H4 (cell line): ENCODE measurements at places on chromosomes 3 and 15.

DNA sequence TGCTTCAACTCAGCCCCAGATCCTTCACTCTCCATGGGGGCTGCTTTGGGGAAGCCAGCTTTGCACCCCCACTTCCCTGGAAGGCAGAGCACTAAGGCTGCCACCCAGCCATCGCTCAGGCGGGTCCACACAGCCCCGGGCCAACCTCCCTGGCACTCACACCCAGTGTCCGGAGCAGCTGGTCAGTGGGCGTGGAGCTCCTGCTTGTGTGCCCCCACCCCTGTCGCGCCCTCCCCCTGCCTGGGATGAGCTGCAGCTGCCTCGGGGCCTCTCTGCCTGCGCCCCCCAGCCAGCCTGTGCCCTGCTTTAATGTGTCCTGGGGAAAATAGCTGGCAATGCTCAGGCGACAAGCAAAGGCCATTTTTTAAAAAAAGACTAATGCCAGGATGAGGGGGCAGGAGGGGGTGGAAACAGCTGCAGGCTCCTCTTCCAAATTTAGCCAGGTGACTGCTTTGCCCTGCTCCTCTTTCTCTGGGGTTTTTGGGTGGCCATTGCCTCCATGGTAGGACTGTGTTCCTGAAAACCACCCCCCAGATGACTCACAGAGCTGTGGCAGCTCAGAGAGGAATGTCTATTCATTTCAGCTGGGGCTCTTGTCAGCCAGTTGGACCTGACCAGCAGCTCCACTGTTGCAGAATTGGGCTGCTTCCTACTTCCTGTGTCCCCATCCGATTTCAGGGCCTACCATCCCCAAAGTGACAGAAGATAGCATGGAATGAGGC is 65.0 kb downstream of the CEMIP start:
- no peak for DNase-seq

- DNase-seq, result peak; percentile 75
These were observed 237.8 kb upstream of the UBE2E1 start for GRCh38 chr3:23567917-23568316.

GRCh38 chr3:157098823-157099185 is 61.1 kb downstream of the CCNL1 start:
- no peak for DNase-seq

- DNase-seq, result peak; percentile 88
These were observed 36.5 kb upstream of the UACA start for GRCh38 chr15:70799667-70800450.

- DNase-seq, result no peak
These were observed 98.4 kb upstream of the LINGO1 start for GRCh38 chr15:77731067-77731466.

DNA sequence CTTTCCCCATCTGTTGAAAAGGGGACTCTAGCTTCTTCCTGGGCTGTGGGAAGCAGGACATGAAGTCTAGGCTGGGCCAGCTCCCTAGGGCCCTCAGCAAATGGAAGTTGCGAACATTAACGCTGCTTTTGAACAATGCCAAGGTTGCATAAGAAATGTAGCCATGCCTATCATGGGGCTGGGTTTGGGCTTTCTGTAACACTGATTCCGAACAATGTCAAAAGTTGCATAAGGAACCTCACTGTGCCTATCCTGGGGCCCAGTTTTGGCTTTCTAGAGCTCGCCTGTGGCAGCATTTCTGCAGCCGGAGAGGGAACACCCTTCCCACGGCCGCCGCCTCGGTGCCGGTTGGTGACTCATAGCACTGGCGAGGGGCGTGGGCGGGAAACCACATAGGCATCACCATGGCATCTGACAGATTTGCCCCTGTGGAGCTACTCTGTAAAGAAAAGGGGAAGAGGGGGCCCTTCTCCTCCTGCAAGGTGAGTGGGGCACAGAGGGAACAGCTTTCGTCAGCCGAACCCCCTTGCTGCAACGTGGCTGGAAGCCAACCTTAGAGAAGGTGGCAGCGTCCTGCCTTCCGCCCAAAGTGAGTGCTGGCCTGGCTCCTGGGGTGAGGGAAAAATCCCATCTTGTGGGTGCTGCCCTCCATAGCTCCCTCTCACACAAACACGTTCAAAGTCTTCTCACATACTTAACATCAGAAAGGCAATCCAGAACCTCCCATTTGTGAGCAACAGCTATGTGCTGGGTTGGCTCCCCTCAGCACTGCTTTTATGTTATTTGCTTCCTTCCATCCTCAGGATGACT is 46.6 kb upstream of the ATP2B2 start:
- peak; percentile 78 for DNase-seq

DNA sequence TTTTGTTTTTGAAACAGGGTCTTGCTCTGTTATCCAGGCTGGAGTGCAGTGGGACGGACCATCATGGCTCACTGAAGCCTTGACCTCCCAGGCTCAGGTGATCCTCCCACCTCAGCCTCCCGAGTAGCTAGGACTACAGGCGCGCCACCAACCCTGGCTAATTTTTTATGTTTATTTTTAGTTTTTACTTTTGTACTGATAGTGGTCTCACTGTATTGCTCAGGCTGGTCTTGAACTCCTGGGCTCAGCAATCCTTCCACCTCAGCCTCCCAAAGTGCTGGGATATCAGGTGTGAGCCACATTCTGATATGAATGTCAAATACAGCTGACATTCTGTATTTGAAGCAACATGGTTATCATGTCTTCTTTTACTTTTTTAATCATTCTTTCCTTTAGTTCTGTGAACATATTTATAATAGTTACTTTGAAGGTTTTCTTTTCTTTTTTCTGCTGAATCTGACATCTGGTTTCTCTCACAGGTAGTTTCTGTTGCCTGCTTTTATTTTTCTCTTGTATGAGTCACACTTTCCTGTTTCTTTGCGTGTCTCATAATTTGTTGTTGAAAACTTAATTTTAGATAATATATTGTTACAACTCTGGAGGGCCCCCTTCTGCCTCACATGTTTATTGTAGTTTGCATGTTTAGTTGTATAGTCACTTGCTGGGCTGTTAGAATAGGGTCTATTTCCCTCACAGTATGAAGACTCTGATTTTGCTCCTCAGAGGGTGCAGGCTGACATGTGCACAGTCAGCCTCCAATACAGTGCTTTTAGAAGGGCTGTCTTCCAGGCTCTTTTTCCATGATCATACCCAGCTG is 8.4 kb upstream of the CNTN4 start:
- DNase-seq, result no peak

GRCh38 chr15:22786868-22787698 is 639 bp downstream of the NIPA1 start:
- no peak for DNase-seq

GRCh38 chr15:22861161-22861560 is 22.7 kb downstream of the NIPA2 start:
- DNase-seq, result no peak

GRCh38 chr15:35311615-35312014 is 226.5 kb upstream of the NANOGP8 start:
- DNase-seq, result no peak

DNA sequence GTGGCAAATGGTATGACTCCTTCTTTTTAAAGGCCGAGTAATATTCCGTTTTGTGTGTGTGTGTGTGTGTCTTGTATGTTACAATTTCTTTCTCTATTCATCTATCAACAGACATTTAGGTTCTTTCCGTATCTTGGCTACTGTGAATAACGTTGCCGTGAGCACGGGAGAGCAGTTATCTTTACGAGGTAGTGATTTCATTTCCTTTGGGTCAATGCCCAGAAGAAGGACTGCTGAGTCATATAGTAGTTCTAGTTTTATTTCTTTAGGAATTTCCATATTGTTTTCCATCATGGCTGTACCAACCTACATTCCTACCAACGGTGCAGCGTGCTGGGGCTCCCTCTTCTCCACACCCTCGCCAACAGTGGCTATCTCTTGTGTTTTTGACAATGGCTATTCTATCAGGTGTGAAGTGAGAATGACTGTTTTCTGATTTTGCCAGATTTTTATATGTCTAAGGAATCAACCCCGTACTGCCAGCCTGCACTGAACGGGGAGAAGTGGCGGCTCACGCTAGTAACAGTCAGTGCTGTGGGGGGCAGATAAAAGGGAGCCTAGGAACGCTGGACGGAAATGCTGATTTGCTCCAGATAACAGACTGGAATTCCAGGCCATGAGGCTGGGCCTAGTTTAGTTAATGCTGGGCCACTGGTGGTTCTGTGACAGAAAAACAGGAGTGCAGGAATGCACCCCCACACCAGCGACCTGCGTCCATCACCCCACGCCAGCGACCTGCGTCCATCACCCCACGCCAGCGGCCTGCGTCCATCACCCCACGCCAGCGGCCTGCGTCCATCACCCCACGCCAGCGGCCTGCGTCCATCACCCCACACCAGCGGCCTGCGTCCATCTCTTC is 168.1 kb downstream of the XXYLT1 start:
- peak; percentile 98 for DNase-seq

- DNase-seq, result no peak
These were observed 117.9 kb downstream of the TLE3 start for GRCh38 chr15:69979783-69980182.

- peak; percentile 20 for DNase-seq
These were observed 188.6 kb downstream of the CHL1 start for GRCh38 chr3:385151-385550.

- DNase-seq, result peak; percentile 35
These were observed 24.6 kb downstream of the ACSBG1 start for GRCh38 chr15:78209646-78210348.

GRCh38 chr15:91634179-91634578 is 219.3 kb upstream of the SLCO3A1 start:
- DNase-seq, result no peak

DNA sequence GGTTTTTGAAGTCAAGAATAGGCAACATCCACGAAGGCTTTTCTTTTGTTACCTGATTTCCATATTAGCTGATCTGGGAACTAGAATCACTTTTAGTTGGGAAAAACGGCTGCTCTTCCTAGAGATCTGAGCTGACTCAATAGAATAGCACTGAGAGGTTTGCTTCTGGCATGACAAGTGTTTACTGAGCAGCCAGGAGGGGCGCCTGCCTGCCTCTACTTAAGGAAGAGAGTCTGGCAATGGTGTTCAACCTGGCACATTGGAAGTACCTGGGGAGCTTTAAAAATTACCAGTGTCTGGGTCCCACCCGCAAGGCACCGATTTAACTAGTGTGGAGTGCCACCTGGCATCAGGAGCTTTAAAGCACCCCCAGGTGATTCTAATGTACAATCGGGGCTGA is 34.4 kb downstream of the FAM43A start:
- no peak for DNase-seq

DNA sequence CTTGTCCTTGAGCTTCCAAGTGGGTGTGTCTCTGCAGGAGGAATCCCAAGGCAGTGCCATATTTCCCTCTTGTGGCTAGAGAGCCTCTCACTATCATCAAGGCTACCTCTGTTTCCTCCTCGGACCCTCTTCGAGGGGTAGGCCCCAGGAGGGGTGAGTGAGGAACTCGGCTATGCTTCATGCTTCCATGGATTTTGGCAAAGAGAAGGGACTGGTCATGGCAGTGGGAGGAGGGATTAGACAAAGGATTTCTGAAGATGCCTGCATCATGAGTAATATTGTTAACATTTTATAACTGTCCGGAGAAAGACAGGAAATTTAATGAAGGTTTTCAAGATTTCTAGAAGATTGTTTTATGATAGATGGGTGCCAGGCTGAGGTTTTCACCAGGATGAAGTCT is 241.5 kb downstream of the CLSTN2 start:
- DNase-seq, result no peak

GRCh38 chr15:74191798-74192197 is 10.8 kb downstream of the STRA6 start:
- DNase-seq, result no peak

DNA sequence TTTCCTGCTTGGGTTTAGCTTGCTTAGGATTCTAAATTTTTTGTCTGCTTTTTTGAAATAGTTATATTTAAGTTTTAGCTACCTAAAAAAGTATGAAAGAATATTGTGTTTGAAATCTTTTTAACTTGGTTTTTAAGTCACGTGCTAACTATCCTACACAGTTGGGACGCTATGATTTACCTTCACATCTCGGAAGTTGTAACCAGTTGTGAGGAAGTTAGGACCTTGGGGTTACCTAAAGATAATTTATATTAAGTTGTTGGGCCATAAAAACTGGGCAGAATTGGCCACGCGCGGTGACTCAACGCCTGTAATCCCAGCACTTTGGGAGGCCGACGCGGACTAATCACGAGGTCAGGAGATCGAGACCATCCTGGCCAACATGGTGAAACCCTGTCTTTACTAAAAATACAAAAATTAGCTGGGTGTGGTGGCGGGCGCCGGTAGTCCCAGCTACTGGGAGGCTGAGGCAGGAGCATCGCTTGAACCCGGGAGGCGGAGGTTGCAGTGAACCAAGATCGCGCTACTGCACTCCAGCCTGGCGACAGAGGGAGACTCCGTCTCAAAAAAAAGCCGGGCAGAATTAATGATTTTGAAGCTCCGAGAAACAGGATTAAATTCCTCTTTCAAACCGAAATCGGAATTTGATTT is 1.0 kb downstream of the ZFAND6 start:
- peak; percentile 25 for DNase-seq

DNA sequence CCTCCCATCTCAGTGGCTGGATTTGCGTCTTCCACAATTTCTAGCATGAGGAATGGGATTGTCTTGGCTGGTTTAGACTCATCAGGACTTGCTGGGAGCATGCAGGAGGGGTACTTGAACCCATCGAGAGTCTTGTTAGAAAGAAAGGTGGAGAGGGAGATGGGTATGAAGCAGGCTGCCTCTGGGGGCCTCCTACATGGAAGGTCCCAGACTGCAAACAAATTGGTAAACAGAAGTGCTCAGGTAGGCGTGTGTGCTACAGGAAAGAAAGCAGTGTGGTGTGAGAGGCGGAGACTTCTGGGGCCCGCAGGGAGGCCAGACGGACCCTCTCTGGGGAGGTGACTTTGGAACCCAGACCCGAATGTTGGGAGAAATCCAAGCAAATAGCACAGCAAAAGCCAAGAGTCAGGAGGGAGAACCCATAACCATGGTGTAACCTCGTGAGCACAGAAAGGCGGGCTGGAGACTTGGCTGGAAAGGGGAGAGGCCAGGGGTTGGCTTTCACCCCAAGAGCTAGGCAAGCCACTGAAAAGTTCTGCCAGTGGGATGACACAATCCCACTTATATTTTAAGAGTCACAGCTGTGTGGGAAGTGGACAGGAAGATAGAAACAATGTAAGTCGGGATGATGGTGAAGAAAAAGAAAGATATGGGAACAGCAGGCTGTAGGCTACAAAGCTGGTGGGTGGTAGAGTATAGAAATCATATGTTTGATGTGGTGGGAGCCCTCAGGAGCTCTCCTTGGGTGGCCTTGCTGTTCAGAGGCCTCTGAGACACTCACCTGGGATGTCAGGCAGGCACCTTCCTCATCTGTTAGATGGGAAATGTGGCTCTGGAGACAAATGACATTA is 130.1 kb upstream of the PRR20G start:
- DNase-seq, result no peak

DNA sequence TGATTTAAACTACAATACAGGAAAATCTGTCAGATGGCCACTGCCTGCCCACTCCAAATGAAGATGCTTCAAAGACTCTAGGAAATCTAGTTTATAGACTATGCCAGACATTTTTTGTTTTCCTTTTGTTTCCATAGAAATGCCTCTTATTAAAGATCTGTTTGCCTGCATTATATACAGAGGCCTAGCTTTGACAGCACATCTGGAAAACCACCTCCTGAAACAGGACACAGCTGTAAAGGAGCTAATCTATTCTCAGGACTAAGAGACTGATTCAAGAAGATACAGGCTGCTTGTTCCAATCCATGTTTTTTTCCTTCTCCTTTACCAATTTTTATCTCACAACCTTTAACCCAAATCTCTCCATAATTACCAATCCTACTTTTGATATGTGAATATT is 75.3 kb upstream of the STRIT1 start:
- DNase-seq, result no peak
